Stimulated activated naive CD4-positive, alpha-beta T cell (primary cell): ENCODE measurements at places on chromosomes 6 and 20.

GRCh38 chr20:19876828-19877460 lies 118.9 kb downstream of the RIN2 start:
- no peak for DNase-seq

GRCh38 chr20:48556956-48557355 lies 270.8 kb downstream of the PREX1 start:
- no peak for DNase-seq

- DNase-seq = no peak
These were observed 58.4 kb upstream of the ARMH2 start for GRCh38 chr6:24856901-24857670.

GRCh38 chr6:170229851-170230519 lies 60.9 kb downstream of the DLL1 start:
- DNase-seq = no peak

DNA sequence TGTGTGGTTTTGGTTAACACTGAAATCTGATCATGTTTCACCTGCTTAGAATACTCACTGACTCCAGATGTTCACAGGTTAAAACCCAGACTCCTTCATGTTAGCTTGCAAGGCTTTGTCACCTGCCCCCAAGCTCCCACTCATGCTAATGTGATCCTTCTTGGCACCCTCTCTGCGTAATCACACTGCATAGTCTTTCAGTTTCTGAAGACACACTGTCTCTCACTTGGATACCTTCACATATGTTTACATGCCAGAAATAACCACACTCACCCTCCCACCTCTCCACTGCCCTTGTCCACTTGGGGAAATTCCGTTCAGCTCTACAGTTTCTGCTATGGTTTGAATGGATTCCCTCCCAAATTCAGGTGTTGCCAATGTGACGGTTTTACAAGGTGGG lies 234.7 kb upstream of the SASH1 start:
- DNase-seq = no peak

DNA sequence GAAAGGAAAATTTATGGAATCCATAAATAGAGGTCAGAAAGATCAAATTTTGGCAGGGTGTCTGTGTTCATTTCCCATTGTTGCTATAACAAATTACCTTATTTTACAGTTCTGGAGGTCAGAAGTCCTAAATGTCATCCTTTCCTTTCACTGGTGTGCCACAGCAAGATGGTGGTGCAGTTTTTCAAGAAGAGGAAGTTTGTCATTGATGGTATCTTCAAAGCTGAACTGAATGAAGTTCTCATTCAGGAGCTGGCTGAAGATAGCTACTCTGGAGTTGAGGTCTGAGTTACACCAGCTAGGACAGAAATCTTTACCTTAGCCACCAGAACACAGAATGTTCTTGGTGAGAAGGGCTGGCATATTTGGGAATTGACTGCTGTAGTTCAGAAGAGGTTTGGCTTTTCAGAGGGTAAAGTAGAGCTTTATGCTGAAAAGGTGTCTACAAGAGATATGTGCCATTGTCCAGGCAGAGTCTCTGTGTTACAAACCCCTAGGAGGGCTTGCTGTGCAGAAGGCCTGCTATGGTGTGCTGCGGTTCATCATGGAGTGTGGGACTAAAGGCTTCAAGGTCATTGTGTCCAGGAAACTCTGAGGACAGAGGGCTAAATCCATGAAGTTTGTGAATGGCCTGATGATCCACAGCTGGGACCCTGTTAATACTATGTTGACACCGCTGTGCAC lies 7.2 kb upstream of the CCNC start:
- no peak for DNase-seq

DNA sequence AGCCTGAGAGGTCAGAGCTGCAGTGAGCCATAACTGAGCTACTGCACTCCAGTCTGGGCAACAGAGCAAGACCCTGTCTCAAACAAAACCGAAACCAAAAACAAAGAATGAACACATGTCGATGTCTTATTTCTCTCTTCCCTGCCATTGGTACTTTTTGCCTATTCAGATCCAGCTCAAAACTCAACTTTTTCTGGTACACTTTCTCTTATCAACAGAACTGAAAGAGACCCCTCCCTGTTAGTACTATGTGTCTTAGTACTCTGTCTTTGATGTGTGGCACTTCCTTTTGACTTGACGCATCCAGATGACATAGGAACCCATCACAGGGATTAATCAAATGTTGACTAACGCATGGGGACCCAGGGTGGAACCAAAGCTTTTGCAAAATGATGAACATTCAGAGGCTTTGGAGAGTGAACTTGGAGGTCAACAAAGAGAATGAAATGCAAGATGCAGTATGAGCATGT lies 44.8 kb downstream of the AKAP12 start:
- DNase-seq = no peak

- no peak for DNase-seq
These were observed 12.7 kb downstream of the ABT1 start for GRCh38 chr6:26609463-26609862.

DNA sequence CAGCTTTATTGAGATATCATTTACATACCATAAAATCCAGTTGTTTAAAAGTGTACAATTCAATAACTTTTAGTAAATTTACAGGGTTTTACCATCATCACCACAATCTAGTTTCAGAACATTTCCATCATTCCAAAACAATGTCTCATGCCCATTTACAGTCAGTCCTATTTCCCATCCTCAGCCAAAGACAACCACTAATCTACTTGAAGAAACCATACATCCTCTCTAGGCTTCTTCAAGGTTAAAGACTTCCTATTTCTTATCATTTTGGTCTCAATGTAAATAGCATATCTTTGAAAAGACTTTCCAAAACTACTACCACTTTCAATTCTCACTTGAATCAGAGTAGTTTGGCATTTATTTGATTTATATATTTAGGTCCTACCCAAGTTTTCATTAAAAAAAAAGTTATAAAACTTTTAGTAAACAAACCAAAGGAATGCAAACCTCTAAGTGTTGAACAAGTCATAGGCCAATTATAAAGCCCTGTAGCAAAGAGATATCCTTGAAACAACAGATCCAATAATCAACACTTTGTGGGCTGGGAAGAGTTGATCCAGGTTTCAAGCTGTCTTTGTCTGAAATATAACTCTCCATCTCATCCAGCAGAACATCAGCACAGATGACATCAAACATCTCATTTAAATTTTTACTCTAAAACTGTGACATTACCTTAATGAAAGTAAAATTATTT lies 211.3 kb upstream of the RUNX2 start:
- DNase-seq = no peak

DNA sequence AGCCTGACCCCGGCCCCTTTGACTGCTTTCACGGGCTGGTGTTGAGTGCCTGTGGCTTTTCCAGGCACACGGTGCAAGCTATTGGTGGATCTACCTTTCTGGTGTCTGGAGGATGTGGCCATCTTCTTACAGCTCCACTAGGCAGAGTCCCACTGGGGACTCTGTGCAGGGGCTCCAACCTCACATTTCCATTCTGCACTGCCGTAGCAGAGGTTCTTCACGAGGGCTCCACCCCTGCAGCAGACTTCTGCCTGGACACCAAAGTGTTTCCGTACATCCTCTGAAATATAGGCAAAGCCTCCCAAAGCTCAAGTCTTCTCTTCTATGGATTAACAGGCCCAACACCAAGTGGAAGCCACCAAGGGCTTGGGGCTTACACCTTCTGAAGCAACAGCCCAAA lies 691.5 kb upstream of the POU3F2 start:
- no peak for DNase-seq

DNA sequence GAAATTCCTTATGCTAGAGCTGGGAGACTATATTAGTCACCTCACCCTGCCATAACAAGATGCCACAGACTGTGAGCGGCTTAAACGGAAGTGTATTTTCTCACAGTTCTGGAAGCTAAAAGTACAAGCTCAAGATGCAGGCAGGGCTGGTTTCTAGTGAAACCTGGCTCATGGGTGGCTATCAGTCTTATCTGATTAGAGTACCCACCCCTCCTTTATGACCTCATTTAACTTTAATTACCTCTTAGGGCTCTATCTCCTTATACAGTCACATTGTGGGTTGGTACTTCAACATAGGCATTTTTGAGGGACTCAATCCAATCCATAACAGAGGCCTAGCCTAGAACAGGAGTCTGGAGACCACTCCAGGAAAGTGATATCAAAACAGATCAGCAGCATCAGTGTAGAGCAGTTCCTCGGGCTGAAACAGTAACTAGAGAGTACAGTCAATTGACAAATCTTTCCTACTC lies 2.3 kb upstream of the SNRNP48 start:
- DNase-seq = no peak

DNA sequence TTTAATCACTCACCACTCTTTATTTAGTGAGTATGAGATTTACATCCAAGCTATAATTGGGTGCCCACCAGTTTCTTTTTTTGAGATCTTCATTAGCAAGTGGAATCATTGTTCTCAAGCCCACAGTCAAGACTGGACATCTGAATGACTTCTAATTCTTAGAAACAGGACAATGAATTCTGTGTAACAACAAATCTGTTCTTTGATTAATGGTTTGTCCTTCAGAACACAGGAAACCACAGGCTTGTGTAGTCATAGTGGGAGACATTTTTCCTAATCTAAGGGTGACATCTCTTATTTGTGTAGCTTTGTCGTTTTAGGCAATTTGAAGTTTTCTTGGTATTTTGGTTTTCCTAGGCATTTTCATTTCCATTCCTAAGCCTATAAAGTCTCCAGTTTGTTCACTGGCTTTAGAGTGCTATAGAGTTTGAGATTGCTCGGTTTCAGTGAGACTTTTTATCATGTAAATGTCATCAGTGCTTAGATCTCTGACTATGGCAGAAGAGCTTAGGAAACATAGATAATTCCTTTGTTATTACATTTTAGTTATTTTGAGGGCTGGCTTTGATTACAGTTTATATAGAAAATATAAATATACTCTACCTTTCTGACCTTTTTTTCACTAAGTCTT lies 903.9 kb upstream of the MAP3K7 start:
- DNase-seq = no peak

DNA sequence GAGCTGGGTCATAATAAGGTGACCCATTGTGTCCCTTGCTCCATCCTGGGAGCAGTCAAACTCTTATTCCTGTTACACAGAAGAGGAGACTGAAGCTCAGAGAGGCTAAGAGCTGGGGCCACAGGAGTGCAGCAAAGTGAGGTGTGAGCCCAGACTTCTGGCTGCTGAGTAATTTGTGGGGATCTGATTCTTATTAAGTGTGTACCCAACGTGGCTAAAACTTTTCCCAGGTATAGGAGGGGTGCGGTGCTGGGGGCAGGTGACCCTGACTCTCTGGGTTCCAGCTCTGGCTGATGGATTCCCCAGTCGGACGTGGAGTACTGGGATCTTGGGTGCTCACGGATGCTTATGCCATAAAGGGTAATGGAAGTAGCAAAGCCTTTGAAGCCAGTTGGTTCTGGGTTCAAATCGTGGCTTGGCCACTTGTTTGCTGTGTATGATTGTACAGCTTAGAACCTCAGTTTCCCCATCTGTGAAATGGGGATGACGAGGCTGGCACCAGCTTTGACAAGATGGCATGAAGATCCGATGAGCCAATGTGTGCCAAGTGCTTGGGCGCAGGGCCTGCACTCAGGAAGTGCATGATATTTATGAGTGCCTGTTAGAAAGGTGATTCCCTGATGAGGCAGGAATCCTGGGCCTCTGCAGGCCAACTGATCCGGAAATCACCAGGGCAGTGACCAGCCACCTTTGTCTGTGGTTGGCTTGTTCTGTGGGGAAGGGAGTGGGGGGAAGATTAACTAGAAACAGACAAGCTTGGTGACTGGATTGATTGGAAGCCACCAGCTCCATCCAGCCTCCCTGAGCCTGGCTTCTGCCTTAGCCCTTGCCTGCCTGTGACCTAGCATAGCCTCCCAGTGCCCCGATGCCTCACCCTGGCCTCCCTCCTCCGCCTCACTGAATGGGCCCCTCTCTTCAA lies 6.0 kb downstream of the SRC start:
- DNase-seq = no peak

DNA sequence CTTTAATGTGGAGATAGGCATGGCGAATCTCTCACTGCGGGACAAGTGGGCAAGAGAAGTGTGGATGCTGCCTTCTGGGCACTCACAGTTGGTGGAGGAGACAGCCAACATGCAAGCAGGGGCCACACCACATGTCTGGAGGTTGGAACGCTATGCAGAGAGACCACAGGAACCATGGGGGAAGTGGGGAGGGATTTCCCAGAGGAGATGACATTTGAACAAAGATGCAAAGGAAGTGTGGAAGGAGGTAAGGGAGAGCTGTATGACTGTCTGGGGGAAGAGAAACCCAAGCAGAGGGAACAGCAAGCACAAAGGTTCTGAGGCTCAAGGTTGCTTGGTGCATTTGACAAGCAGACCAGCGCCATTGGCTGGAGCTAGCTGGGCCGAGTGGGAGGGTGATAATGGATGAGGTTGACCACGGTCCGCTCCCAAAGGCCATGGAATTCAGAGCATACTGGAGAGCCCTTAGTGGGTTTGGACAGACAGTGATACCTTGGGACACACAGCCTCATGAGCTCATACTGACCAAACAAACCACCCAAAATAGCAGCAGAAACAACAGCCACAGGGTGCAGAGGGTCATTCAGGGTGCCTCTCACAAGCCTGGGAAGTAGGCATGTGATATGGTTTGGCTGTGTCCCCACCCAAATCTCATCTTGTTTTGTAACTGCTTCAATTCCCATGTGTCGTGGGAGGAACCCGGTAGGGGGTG lies 7.6 kb upstream of the FAM110A start:
- no peak for DNase-seq

DNA sequence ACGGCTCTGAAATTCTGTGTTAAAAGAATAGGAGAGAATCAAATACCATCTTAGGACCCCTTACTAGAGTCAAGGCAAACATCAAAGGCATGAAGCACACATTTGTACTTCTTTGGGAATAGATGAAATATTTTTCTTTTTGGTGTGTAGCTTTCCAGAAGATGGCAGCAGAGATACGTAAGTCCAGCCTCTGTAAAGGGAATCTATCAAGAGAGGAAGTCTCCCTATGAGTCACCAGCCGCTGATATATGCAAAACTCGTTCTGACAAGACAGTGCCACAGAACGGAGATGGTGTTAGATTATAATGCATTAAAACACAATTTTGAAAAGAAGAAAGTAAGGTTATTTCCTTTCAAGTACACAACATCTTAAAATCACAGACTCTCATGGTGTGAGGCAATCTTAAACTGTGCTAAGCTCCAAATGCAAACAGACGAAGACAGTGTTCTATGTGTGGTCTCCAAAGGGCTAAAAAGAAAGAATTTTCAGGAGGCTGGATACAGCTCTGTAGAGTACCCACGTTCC lies 120.0 kb upstream of the AGPAT4 start:
- DNase-seq = no peak

- no peak for DNase-seq
These were observed 17.0 kb downstream of the MAPK13 start for GRCh38 chr6:36147294-36147693.

- no peak for DNase-seq
These were observed 30.3 kb downstream of the STX7 start for GRCh38 chr6:132482581-132482980.
